Stimulated activated CD8-positive, alpha-beta memory T cell treated with anti-CD3 and anti-CD28 coated beads, Interleukin-7, amount 100 ng/mL, for 4 hours (primary cell): ENCODE measurements at places on chromosomes 6 and 20.

DNA sequence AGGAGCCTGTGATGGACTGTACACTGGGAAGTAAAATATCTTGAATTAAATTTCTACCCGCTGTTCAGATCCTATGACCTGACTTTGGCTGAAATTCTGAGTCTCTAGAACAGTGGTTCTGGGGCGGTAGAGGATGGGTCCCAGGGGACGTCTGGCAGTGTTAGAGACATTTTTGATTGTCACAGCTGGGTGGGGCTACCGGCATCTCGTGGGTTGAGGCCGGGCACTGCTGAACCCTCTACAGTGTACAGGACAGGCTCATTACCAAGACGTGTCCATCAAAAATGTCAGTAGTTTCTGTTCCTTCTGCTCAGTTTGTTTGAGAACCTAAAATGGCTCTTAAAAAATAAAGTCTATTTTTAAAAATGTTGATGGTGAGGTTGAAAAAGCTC is 11.5 kb upstream of the RPS6KA2 start:
- DNase-seq, result no peak

DNA sequence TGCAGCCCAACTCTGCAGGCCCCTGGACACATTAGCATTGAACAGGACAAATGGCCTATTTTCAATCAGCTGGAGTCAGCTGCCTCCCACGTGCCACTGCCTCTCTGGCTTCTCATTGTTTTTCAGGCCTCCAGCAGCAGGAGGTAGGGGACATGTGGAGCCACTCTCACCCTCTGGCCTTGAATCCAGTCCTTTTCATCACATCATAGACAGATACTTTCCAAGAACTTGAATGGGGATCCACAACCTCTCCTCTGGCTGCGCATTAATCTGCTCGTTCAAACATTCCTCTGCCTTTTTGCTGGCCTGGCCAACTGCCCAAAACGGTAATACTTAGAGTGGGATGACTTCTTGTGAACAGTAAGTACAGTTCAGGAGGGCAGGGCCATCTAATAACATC is 592.3 kb downstream of the PKHD1 start:
- no peak for DNase-seq

GRCh38 chr6:153092082-153093013 is 38.7 kb downstream of the RGS17 start:
- no peak for DNase-seq

- no peak for DNase-seq
Observed at GRCh38 chr20:2804041-2804828, 3.8 kb upstream of the CPXM1 start.

DNA sequence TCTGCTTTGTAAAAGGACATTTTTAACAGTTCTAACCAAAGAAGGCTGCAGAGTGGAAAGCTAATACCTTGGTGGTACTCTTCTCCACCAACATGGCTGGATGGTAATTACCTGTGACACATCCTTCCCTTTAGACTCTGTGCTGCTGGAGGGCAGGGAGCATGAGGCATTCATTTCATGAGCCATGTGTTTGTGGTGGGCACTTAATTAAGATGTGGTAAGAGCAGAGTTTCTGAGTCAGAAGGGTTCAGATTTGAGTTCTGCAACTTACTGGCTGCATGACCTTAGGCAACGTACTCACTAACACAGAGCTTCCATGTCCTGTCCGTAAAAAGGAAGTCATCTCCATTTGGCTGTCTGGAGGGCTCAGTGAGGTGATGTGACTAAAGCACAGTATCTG is 9.1 kb upstream of the ZNF133 start:
- DNase-seq, result no peak

DNA sequence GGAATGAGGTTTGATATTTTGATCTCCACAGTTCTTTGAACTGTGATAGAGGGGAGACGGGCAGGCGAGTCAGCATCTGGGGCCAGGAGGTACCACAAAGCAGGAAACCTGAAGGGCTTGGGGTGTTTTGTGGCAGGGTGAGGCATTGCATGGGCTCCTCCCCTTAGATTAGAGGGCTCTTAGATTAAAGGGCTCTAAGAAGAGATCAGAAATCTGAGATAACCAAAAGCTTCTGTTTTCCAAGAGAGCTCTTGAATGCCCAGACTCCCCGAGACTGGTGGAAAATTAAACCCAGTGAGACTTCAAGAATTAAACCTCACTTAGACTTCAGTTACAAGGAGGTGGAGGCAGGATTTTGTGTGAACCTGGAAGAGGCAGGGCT is 2.4 kb upstream of the GPX5 start:
- peak; percentile 17 for DNase-seq

DNA sequence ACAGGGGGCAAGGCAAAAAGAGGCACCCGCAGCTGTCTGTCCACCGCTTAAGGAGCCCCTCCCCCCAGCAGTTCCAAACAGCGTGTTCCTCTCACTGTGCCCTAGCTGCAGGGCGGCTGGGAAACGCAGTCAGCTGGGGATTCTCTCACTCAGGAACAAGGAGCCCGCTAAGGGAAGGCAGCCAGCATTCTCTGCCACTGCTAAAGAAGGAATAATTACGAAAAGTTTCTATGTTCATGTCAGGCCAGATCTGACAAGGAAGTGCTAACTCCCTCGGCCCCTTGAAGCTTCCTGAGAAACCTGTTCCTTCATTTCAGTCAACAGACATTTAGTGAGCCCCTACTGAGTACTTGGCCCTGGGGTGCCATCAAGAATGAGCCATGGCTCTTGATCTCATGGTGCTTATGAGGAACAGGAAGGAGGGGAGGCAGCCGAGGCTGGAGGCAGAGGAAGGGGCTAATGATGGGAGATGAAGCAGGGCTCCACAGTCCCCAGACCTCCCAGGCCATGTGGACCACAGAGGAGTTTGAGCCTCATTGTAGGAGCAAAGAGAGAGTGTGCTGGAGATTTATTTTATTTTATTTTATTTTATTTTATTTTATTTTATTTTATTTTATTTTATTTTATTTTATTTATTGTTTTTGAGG is 101.7 kb upstream of the PMEPA1 start:
- no peak for DNase-seq

GRCh38 chr20:22909436-22909835 is 125.7 kb upstream of the SSTR4 start:
- DNase-seq, result no peak

DNA sequence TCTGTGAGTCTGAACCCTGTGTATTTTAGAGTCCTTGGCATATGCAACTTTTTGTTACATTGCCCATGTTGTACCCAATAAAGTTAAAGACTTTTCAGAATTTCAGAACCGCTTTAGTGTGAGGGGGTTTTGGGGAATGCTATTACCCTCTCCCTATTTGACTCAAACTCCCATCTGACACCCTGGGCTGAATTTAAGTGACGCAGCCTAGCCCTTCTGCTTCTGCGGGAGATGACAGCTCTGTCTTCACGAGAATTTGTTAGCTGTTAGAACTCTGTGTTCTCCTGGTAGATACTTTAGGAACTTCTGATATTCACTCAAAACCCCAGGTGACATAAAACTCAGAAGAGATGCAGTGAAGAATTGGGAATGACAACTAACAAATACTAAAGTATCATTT is 500.6 kb upstream of the ID4 start:
- DNase-seq, result no peak

- no peak for DNase-seq
Observed at GRCh38 chr20:50482396-50482981, 27.7 kb upstream of the PTPN1 start.

DNA sequence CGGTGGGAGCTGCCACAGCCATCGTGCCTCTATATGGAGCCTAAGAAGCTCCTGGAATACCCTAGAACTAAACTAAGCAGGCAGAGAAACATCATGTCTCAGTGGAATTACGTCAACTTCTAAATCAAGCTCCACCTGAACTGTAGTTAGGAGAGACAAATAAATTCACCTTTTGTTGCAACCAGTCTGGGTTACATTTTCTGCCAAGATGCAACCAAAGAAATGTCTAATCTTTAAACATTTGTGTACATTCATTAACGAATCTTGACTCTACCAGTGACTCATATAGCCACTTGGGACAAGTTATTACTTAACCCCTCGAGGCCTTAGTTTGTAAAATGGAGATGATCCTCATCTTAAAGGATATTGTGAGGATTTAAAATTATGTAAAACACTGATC is 8.9 kb downstream of the PTPRK start:
- no peak for DNase-seq
